Breast epithelium (tissue), 4 donors: ENCODE measurements at places on chromosomes 6 and 20. TPM values are rescaled to one million over a fixed set of nuclear protein-coding genes. Genes with fewer than 3 reads are reported as not detected.

Gene MLIP
- total RNA-seq: 4.5 TPM

DNA sequence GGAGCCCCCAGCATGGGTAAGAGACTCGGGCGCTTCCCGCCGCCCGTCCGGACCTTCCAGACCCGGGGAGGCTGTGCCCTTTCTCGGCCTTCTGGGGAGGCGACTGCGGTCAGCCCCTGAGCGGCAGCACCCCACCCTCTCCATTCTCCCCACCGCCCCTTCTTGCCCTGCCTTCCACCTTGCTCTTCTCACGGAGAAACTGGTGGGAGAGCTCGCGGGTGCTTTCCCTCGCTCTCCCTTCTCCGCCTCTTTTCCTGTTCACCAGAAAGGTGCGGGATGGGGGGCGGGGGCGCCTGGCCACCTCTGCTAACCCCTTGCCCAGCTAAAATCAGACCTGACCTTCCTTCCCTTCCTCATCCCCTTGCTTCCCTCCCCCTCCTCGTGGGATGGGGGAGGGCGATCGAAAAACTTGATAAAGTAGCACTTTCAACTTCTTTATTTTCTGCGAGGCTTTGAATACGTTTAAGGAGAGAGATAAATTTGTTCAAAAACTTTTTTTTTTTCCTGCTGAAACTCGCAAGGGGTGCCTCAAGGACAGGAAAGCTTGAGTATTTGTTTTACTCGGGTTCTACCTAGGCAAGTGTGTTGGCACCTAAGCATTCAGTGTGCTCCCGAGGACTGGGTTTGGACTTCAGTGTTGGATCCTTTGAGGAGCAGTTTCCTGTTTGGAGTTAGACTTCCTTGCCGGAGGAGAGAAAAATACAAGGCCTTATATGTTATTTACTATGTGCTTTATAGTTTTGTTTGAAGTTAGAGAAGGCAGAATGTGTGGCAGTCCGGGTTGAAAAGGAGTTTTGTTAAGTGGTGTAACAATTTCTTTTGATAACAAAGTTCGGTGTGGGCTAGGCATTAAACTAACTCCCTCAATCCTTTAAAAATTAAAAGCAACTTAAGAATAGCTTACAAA is 897 bp downstream of the CD2AP start:
- DNase-seq: peak; percentile 29

DNA sequence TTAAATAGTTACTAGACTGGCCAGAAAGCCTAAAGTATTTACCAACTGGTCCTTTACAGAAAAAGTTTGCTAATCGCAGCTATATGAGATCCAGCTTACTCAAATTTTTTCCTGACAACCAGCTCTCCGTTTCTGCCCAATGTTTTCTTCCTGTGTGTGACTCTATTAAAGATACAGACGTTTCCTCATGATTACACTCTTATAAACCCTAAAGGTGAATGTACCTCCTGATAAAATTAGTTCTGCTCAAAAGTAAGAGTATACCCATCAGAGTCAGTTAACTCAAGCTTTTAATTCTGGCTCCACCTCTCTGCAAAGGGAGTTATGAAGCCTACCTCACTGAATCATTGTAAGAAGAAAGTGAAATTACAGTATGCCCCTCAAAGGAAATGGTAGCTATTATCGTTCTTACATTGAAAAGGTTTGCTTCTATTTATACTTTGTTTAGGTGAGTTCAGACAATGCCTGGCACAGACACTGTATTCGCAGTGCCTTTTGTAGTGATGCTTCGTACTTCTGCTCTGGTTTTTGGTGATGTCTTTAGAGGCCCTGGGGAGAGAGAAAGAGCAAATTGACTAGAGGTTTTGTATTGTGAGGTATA is 10.2 kb upstream of the MROH8 start:
- no peak for DNase-seq

Gene HMGN4
- 96.6 TPM for total RNA-seq

- DNase-seq: no peak
Measured at GRCh38 chr20:31569163-31570020, 35.7 kb upstream of the ID1 start.

Gene VWA7
- 1.6 TPM for total RNA-seq

Gene RIPPLY2
- total RNA-seq: not detected
